Pancreas (tissue), 10 donors: ENCODE measurements at places on chromosomes 4 and X. TPM values are rescaled to one million over a fixed set of nuclear protein-coding genes. Genes with fewer than 3 reads are reported as not detected.

GRCh38 chr4:186037692-186038658, 31.0 kb upstream of the TLR3 start:
- H3K4me3 ChIP-seq = no peak overlapping the region
- H3K36me3 ChIP-seq = no peaks in the 10 kb centered on the region
- DNase-seq = no peak
- no peaks in the 10 kb centered on the region for H3K27me3 ChIP-seq
- H3K27ac ChIP-seq = no peak overlapping the region

GRCh38 chr4:140996766-140997165, 136.5 kb downstream of the RNF150 start:
- no peak overlapping the region for H3K4me3 ChIP-seq
- peaks cover 4% of the 10 kb centered on the region for H3K4me1 ChIP-seq
- H3K27ac ChIP-seq = no peak overlapping the region
- DNase-seq = no peak
- no peaks in the 10 kb centered on the region for H3K27me3 ChIP-seq

GRCh38 chr4:8053688-8054449, 104.7 kb downstream of the ABLIM2 start:
- no peaks in the 10 kb centered on the region for H3K36me3 ChIP-seq
- no peak for DNase-seq
- H3K27ac ChIP-seq = no peak overlapping the region
- no peaks in the 10 kb centered on the region for H3K27me3 ChIP-seq
- no peak overlapping the region for H3K4me3 ChIP-seq
- H3K4me1 ChIP-seq = no peaks in the 10 kb centered on the region

DNA sequence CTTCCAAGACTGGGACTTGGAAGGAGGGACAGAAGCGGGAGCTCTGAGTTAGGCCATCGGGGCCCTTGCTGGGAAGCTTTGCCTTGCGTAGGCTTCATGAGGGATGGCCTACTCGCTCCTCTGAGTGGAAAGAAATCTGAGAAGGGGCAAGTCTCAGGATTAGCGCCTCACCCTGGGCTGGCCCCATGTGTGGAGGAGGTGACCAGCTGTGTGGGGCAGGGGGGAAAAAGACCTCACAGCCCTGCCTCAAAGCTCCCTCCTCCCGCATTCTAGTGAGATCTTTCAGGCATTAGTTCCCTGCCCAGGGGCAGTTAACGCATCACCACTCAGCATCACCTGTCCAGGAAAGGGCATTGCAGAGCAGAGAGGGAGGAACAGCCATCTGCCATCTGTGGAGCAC, 156.1 kb downstream of the ENPP6 start:
- no peaks in the 10 kb centered on the region for H3K27me3 ChIP-seq
- no peak for DNase-seq
- no peaks in the 10 kb centered on the region for H3K36me3 ChIP-seq
- H3K27ac ChIP-seq = no peak overlapping the region
- H3K4me1 ChIP-seq = peaks cover 19% of the 10 kb centered on the region
- no peak overlapping the region for H3K4me3 ChIP-seq

GRCh38 chr4:8207314-8207713, 8.2 kb downstream of the SH3TC1 start:
- no peak overlapping the region for H3K27ac ChIP-seq
- no peaks in the 10 kb centered on the region for H3K4me1 ChIP-seq
- H3K4me3 ChIP-seq = no peak overlapping the region

- H3K27me3 ChIP-seq = no peaks in the 10 kb centered on the region
- DNase-seq = no peak
- H3K4me1 ChIP-seq = no peaks in the 10 kb centered on the region
- no peak overlapping the region for H3K4me3 ChIP-seq
Observed at GRCh38 chrX:97844943-97845342, 961.2 kb downstream of the RPA4 start.

The F8A1 gene
- total RNA-seq = 7.4 TPM

The EGF gene
- total RNA-seq = 67.2 TPM

The RENBP gene
- 0.46 TPM for total RNA-seq
